Suppressor macrophage (primary cell): ENCODE measurements at places on chromosomes 5 and 9.
A peak's percentile ranks its signal among the peaks of the same experiment; 100 is the strongest.

DNA sequence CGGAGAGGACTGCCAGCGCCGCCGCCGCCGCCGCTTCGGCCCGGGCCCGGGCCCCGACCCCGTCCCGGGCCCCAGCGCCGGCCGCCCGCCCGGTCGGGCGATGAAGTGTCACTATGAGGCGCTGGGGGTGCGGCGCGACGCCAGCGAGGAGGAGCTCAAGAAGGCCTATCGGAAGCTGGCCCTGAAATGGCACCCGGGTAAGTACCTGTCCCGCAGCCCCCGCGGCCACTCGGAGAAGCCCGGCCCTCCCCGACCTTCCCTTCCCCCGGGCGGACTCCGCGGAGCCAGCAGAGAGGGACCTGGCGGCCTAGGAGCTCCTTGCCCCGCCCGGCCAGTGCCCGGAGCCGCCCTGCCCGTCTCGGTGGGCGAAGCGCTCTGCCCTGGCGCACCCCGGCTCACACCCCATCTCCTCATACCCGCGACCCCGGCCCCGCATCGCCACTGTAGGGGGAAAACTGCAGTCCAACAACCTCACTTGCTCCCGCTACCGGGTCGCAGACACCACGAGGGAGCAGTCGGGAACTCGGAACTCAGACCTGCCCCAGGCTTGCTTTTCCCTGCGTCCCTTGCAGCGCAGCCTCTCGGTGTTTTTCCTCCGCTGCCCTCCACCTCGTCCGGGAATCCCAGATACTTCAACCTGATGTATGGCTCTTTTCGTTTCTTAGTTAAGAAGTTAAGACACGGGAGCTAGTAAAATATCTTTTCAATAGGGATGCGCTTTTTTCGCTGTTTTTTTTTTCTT, 532 bp downstream of the DNAJC21 start:
- DNase-seq: peak; percentile 95

DNA sequence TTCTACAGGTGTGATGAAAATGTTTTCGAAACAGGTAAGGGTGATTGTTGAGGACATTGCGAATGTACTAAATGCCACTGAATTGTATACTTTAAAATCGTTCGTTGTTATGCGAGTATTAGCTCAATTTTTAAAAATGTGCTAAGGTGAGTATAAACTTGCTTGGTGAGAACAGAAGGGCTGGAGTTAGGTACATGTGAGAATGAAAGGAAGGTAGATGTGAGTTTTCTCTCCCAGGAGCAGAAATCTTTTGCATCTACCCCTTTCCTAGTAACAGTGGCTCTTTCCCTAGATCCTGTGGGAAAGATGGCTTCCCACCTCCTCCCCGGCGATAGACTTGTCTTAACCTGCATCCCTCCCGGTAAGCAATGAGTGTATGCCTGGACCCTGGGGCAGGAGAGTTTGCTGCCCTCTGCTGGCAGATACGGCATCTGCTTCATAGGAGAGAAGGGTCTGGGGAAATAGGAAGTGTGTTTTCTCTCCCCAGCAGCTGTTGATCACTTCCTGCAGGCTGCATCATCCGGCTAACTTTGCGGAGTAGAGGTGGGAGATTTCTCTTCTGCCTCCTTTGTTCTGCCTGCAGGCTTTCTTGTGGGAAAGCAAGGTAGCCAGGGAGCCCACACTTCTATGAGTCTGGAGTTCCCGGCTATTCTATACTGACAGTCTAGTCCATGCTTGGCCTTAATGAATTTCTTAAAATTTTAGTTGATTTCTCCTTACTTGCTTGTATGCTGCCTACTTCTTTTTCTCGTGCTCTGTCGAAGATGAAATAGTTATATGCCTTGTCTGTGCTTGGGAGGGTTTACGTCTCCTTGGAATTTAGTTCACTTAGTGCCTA, 373.3 kb upstream of the SEMA6A start:
- DNase-seq: peak; percentile 56

DNA sequence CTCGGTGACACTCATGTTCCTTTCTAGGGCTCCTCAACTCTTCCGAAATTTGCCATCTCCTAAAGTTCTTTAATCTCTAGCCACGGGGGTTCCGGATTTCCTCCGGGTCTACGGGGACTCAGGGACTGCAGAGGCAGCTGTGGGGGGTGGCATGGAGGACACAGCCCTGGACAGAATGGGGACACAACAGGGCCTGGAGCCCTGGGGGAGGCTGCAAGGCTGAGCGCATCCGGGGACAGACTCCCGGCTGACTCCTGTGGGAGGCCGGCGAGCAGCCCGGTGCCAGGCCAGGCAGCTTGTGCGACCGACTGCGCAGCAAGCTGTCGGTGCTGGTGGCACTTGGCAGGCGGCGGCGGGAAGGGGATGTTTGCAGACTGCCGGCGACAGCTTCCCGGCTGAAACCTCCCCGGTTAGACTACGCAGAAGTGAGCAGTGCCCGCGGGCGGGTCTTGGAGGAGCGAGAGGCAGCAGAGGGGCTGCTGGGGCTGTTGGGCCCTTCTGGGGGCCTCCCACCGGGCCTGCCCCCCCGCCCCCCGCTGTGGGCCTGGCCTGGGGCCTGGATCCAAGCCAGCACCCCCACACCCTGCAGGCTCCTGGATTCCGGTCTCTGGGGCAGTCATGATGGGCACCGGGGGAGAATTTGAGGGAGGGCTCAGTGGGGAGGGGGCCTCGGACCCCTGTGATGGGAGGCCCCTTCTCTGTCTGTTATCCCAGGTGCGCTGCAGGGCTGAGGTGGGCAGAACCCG, 28.7 kb upstream of the UBAC1 start:
- DNase-seq: peak; percentile 54

DNA sequence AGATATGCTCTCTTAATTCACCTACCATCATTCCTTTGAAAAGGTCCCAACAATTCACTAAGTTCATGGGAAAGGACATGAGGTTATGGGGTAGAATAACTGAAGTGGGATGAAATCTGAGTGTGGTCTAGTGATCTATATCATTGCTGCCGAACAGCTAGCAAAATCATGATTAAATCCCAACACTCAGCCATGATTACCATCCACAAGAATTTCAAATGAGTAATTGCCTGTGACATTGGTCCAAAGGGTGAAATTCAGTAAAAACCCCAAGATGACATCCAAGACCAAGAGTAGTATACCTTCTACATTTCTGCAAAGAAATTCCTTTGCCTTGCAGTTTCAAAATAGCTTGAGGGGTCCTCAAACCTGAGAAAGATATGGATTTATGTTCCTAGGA, 225.6 kb downstream of the SPOCK1 start:
- no peak for DNase-seq
